Colonic mucosa (tissue), 4 donors: ENCODE measurements at places on chromosomes 5 and 9. TPM values are rescaled to one million over a fixed set of nuclear protein-coding genes. Genes with fewer than 3 reads are reported as not detected.

The ORM2 gene
- total RNA-seq: not detected

The CDKN2B-AS1 gene
- 39.7 TPM for total RNA-seq

The MARCOL gene
- total RNA-seq: not detected

The ZMAT2 gene
- total RNA-seq: 49.4 TPM

GRCh38 chr9:123696476-123696875, 233.4 kb downstream of the DENND1A start:
- no peaks in the 10 kb centered on the region for H3K4me1 ChIP-seq
- no peak overlapping the region for H3K27ac ChIP-seq
- DNase-seq: no peak
- H3K4me3 ChIP-seq: no peak overlapping the region
- H3K27me3 ChIP-seq: no peaks in the 10 kb centered on the region
- no peaks in the 10 kb centered on the region for H3K36me3 ChIP-seq

- H3K27me3 ChIP-seq: no peaks in the 10 kb centered on the region
- no peak overlapping the region for H3K4me3 ChIP-seq
- H3K4me1 ChIP-seq: peaks cover 4% of the 10 kb centered on the region
Measured at GRCh38 chr9:89428901-89429890, 68.7 kb downstream of the SEMA4D start.

DNA sequence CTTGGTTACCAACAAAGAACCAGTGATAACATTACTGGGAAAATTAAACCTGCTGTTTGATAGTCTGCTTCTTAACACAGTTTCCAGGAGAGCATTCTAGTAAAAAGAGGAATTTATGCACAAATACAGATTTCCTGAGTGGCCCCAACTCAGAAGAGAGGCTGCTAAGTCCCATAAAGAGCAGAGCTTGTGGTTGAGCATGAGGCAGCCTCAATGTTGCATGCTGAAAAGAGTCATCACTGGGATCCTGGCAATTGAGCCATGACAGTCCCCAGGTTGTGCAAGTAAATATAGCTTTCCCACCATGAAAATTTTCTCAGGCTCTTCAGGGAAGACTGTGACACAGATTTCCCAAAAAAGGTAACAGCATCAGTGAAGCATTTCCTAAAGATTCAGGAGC, 47.5 kb upstream of the ADRB2 start:
- H3K27ac ChIP-seq: no peak overlapping the region
- no peaks in the 10 kb centered on the region for H3K36me3 ChIP-seq
- no peak overlapping the region for H3K4me3 ChIP-seq
- DNase-seq: no peak
- H3K27me3 ChIP-seq: no peaks in the 10 kb centered on the region

DNA sequence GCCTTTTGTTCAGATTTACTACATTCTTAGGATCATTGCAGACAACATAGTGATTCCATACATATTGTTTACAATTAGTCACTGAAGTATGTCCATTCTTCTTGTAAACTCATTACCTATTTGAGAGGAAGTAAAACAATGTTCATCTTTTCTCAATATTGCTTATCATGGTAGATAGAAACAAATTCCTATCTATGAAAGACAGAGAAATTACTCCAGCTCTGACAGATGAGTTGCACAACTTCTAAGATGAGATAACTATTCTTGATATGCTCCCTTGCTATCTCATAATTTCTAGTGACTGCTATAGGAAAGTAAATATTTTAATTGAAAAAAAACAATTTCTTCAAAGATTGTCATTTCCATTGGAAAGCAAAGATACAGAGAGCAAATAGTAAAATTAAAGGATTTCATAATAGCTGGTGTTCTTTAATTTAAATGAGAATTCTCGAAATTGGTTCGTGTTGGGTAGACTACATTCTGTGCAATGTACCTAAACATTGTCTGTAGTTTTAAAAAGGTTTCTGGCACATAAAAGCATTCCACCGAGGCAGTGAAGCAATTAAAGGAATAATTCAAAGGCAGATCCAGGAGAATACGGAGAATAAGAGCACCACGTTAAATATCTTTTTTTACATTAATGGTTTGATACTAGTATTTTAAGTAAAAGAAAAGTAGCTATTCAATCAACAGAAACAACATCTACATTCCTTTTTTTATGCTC, 1029.1 kb upstream of the ACO1 start:
- no peaks in the 10 kb centered on the region for H3K27me3 ChIP-seq
- H3K4me1 ChIP-seq: no peaks in the 10 kb centered on the region
- H3K4me3 ChIP-seq: no peak overlapping the region

DNA sequence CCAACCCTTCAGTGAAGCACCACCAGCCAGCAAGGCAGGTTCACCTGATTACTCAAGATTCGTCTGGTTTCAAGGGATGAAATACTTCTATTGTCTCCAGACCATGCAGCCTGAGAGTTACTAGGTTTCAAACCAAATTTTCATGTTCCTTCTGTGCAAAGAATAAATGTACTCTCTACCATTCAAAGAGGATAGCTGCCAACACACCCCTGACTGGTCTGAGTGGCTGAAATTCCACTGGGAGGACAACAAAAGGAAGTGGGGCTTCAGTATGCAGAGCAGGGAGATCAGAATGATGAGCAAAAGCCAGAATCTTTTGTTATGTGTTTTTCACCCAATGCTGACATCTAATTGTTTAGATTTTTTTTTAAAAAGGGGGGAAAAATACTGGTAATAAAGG, 356.3 kb downstream of the BNC2 start:
- no peaks in the 10 kb centered on the region for H3K36me3 ChIP-seq
- no peak overlapping the region for H3K27ac ChIP-seq
- no peaks in the 10 kb centered on the region for H3K27me3 ChIP-seq
- H3K4me1 ChIP-seq: no peaks in the 10 kb centered on the region

DNA sequence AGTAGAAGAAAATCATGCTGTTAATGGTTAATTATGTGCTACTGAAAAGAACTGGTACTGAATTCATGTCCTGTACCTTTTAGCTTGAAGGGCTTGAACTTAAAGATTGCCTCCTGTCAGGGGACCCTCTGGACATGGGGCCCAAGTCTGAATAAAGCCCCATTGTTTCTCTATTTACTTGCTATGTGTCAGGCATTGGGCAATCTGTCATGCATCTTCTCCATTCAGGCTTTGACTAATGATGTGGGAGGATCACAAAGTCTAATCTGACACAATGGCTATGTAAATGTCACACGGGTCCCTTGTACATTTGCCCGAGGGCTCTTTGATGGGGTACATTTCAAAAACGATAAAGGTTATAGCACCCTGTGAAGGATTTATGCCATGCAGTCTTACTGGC, 64.0 kb upstream of the TUSC1 start:
- H3K27me3 ChIP-seq: no peaks in the 10 kb centered on the region
- no peaks in the 10 kb centered on the region for H3K36me3 ChIP-seq
- no peaks in the 10 kb centered on the region for H3K4me1 ChIP-seq
- H3K4me3 ChIP-seq: no peak overlapping the region
- no peak for DNase-seq
- no peak overlapping the region for H3K27ac ChIP-seq

DNA sequence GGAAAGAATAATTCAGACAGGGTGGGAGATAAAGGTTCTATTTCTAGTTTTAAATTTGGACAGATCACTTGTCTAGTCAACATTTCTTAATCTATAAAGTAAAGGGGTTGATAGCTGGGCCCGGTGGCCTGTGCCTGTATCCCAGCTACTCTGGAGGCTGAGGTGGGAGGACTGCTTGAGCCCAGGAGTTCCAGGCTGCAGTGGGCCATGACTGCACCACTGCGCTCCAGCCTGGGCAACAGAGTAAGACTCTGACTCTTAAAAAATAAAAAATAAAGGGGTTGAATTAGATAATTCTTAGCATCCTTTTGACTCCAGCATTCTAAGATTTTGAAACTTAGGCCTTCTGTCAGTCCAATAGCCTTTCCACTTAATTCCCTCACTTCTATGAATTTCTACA, 10.8 kb downstream of the DIAPH1 start:
- H3K4me1 ChIP-seq: peaks cover 5% of the 10 kb centered on the region
- no peaks in the 10 kb centered on the region for H3K36me3 ChIP-seq
- DNase-seq: no peak

DNA sequence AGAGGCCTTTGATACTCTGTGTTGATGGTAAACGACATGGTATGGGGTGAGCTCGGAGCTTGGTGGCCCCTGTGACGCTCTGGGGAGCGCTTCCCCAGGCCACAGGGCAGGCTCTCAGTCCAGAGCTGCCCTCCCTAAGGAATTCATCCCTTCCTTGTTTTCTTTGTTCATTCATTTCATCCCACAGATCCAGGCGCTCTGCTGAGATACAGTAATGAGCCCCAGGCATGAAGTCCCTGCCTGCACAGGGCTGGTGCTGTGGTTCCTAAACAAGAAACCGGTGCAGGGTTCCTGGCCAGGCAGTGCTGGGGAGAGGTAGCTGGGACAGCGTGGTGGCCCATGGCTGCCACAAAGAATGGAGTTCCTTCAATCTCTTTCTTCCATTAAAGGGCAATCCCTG, 14.4 kb downstream of the NEK6 start:
- no peak for DNase-seq
- H3K4me3 ChIP-seq: no peak overlapping the region
- H3K27me3 ChIP-seq: no peaks in the 10 kb centered on the region
- H3K4me1 ChIP-seq: peaks cover 29% of the 10 kb centered on the region
